Putamen (tissue), 1 donor: ENCODE measurements at places on chromosomes 6 and 20.

- DNase-seq: no peak
These were observed 591 bp downstream of the VWA7 start for GRCh38 chr6:31776485-31776988.

GRCh38 chr20:2932498-2932897 lies 59.2 kb downstream of the PTPRA start:
- no peak for DNase-seq

GRCh38 chr6:170238741-170239565 lies 51.9 kb downstream of the DLL1 start:
- DNase-seq: no peak

GRCh38 chr6:169931261-169931660 lies 179.8 kb downstream of the ERMARD start:
- no peak for DNase-seq

- DNase-seq: peak; percentile 14
These were observed 44.6 kb upstream of the LRFN2 start for GRCh38 chr6:40631744-40632143.

GRCh38 chr6:56169366-56169765 lies 78.0 kb downstream of the COL21A1 start:
- no peak for DNase-seq

- DNase-seq: no peak
These were observed 73.4 kb downstream of the PRDM1 start for GRCh38 chr6:106159531-106159940.

DNA sequence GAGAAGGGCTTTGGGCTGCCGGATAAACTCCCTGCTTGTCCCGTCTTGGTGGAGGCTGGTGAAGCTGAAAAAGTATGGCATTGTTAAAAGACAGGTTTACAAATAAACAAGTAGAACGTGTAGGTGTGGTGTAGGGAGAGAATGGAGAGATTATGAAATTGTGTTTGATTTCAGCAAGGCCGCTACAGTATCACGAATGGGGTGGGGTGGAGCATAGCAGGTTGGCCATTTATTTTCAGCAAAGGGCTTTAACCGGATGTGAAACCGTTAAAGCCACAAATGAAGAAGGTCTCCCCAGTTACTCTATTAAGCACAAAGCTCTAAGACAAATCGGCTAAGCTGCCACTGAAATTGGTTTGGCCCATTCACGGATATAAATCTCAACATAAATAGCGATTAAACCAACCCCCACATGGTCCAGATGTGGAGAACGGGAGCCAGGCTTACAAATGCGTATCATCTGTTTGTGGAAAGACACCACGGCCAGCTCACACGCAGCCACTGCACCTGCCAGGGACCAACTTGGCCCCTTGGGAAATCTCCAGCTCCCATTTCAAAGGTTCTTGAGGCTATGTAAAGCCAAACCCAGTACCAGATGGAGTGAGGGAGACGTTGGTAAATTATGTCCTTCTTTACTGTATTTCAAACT lies 94.0 kb downstream of the ZMYND8 start:
- DNase-seq: no peak

- no peak for DNase-seq
These were observed 347.3 kb downstream of the NRN1 start for GRCh38 chr6:5659467-5659866.

DNA sequence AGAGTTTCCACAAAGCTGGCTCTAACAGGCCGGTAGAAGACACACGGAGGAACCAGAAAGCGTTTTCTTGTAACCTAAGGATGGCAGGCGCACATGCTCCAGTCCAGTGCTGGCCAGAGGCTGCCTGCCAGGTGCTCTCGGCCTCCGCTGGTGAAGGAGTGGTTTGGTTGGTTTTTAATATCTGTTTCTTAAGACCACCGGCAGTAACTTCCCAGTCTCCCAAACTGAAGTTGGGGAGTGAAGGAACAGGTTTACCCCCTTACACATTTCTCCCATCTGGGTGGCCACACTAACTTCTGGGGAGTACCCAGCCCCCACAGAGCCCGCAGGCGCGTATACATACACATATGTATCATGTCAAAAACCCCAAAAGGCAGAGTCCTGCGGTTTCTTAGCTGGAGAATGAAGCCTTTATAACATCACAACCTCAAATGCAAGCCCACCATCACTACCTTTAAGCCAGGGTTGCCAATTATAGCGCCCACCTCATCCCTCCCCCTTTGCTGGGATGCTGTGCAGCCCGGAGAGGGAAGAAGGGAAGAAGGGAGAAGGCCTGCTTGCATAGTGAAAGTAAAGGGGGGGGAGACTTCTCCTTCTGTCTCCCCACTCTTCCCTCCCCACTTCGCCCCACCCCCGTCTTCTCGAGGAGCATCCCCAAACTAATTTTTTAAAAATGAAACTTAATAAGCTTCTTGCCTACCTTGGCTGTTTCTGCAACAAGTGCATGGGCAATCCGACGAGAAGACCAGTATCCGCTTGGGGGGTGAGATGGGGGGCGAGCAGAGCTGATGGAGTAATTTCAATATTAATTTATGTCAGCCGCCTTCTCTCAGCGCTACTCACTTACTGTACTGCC lies 1.0 kb downstream of the TRERF1 start:
- no peak for DNase-seq

- DNase-seq: no peak
These were observed 319.1 kb downstream of the RIMS1 start for GRCh38 chr6:72205500-72205899.

DNA sequence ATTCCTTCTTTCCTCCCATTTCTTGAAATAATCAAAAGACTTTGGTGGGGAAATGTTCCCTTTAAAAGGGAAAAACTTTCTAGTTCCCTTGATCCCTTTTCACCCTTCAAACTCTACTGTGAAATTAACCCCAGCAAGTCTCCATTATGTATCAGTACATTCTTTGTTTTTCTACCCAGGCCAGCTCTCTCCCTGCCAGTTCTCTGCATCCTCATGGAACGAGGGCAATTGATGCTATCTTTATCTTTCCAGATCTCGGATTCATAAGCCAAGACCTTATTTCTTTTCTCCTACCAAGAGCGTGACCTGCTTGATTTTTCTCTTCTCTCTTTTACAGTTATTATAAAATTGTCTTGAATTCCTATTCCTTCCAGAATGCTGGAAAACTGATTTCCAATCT lies 75.8 kb downstream of the ADGRB3 start:
- DNase-seq: no peak

- peak; percentile 92 for DNase-seq
These were observed 2.1 kb downstream of the SOX12 start for GRCh38 chr20:327186-328026.

- DNase-seq: no peak
These were observed 384.1 kb downstream of the LAMA2 start for GRCh38 chr6:129267028-129267427.

DNA sequence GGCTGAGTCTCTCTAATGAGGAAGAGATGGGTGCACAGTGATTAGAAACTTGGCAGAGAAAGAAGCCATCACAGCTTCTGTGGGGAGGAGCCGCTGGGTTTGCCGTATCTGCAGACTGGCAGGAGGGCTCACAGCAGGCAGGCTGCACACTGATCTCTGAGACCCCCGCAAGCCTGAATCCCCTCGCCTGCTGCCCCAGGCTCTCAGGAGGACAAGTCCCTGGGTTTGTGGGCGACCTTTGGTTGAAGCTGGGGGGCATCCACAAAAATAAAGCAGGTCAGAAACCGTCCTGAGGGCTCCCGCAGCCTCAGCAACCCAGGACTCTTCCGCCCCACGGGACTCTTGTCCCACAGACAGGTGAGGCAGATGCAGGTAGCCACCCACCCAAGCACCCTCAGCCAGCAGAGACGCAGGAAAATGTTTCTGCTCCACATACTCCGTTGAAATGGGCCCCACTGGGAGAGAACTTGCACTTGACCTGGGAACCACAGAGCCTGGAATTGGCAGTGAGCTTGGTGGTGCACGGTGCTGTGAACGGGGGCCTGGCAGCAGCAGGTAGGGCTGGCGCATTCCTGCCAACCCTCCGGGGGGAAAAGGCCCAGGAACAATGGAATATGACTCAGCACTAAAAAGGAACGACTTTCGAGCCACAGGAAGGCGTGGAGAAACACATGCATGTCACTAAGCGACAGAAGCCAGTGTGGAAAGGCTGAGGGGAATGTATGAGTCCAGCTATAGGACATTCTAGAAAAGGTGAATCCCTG lies 89.9 kb downstream of the YTHDF1 start:
- DNase-seq: no peak

DNA sequence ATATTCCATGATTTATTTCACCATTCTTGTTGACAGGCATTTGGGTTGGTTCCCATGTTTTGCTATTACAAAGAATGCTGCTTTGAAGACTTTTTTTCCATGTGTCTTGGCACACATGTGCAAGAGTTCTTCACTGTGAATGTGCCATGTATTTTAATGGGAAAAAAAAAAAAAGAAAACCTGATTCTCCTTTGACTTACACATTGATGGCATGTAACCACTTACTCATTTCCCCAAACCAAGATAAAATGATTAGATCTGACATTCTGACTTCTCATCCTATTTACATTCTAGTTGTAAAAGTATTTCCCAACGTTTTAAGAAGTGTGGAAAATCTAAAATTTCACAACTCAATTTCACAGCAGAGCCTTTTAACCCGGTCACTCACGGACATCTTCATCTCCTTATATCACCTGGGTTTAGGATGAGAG lies 4.4 kb downstream of the CAP2 start:
- DNase-seq: no peak

GRCh38 chr6:37862992-37863391 lies 43.5 kb downstream of the ZFAND3 start:
- DNase-seq: no peak

- DNase-seq: peak; percentile 33
These were observed 133.5 kb downstream of the TBC1D7 start for GRCh38 chr6:13194852-13195251.

DNA sequence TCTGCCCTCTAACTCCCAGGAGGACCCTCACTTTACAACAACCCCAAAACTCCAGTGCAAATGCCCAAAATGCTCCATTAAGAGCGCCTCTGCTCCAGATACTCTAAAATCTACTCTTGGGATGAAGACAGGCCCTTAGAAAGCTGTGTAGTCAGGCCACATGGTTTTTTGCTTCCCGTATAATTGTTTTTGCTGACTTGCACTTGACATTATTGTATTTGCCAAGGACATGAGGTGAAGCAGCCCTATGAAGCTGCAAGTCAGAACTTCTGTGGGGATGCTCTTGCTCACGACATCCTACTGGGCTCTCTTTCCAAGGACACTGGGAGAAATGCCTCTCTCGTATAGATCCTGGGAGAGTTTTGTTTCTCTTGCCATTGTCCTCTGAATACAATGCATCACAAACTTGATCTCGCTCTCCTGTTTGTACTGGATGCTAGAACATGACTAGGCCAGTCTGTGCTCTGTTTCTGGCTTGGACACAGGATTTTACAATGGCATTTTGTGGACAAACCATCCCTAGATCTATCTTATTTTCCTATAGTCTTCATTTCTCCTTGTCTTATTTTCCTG lies 177.2 kb upstream of the DTNBP1 start:
- no peak for DNase-seq

DNA sequence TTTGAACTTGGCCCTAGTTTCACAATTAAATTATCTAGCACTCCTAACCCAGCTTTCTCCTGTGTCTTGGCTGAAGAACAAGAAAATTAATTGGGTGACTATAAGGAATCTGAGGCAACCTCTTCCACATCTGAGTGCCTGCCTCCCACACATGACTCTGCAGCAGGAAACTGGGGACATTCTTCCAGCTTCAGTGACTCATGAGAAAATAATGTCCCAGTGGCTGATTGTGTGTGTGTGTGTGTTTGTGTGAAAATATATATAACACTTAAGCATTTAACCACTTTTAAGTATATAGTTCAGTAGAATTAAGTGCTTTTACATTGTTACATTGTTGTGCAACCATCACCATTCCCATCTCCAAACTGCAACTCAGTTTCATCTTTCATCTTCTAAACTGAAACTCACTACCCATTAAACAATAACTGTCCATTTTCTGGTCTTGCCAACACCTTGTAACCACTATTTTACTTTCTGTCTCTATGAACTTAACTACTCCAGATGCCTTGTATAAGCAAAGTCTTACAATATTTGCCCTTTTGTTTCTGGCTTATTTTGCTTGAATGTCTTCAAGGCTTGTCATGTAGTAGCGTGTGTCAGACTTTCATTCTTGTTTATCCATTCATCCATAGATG lies 8.7 kb downstream of the TRIM38 start:
- DNase-seq: no peak

- no peak for DNase-seq
These were observed 166.1 kb upstream of the CST7 start for GRCh38 chr20:24782801-24783630.

DNA sequence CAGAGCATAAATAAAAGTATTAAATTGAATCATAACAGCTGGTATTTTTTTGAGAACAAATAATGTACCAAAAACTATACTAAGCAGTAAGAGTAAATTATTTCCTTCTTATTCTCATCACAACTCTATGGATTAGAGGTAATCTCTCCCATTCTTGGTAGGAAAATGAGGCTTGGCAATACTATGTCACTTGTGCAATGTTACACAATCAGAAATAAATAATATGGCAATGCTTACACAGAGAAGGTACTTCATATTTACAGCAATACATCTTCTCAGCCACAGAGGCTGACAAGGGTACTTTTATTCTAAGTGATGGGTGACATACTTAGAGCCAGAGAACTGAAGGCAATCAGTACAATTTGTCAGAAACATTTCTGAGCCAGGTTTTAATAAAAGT lies 3.9 kb downstream of the DST start:
- no peak for DNase-seq

DNA sequence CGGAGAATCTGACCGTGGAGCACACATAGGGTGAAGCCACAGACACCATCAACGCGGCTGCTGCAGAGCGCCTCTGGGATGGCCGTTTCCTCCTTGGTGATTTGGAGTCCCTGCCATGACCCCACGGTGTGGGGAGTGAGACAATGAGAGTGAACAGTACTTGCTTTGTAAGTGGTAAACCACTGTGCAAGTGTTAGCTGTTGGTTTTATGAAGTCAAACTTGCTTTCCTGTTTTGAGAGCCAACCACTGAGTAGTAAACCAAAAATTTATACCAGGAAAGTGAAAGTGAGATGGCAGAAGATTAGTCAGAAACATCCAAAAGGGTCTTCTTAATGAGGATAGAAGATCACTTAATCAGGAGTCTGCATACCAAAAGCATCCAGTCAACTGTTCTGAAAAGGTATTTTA lies 160.7 kb downstream of the FOXC1 start:
- no peak for DNase-seq

DNA sequence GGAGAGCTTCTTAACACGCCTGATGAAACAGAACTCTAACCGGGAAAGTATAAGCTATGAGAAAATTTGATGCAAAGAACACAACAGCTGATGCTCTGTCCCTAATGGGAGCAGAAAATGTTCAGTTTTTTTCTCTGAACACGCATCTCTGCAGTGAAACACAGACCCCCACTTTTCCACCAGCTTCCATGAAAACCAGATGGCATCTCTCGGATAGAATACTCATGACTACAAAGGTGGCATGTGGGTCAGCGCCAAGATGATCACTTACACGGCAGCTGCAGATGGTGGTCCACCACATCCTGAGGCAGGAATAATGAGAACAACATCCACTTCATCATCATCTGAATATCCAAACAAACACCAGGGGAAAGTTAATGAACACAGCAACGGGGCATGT lies 85.2 kb upstream of the CNR1 start:
- DNase-seq: no peak
